Renal cortex interstitium (tissue), 15 donors: ENCODE measurements at places on chromosomes 4 and X. TPM values are rescaled to one million over a fixed set of nuclear protein-coding genes. Genes with fewer than 3 reads are reported as not detected.

Gene SERTM2
- not detected for polyA plus RNA-seq

Gene DUX4
- polyA plus RNA-seq: 0.59 TPM

Gene SPANXD
- not detected for polyA plus RNA-seq

Gene NXF2
- 0.71 TPM for polyA plus RNA-seq

Gene FAM9C
- polyA plus RNA-seq: 0.48 TPM

Gene F11
- polyA plus RNA-seq: 5.1 TPM

Gene CXCL10
- 4.9 TPM for polyA plus RNA-seq

Gene TCP11X2
- 1.5 TPM for polyA plus RNA-seq

Gene TRAPPC11
- polyA plus RNA-seq: 32.4 TPM

Gene TAF7L
- 0.62 TPM for polyA plus RNA-seq

Gene GRIA3
- 2.3 TPM for polyA plus RNA-seq

Gene ADAMTS3
- polyA plus RNA-seq: 10.1 TPM

Gene CRLF2
- not detected for polyA plus RNA-seq

Gene TET2
- 25.1 TPM for polyA plus RNA-seq

Gene FAM184B
- polyA plus RNA-seq: 0.89 TPM

Gene MAGEA2B
- polyA plus RNA-seq: not detected

Gene MID1IP1
- polyA plus RNA-seq: 26.1 TPM

Gene TLR6
- polyA plus RNA-seq: 0.53 TPM

Gene SSX4B
- not detected for polyA plus RNA-seq

Gene GAGE12H
- polyA plus RNA-seq: not detected

Gene SLC25A4
- 41.1 TPM for polyA plus RNA-seq

Gene SLC35A2
- 30.0 TPM for polyA plus RNA-seq

Gene SOD3
- 9.7 TPM for polyA plus RNA-seq

Gene GUCY1B1
- polyA plus RNA-seq: 60.1 TPM

Gene MAGEA2
- polyA plus RNA-seq: not detected

Gene COX7B2
- polyA plus RNA-seq: not detected

Gene UGT2A1
- polyA plus RNA-seq: not detected

Gene XAGE1A
- polyA plus RNA-seq: not detected

Gene SLC26A1
- polyA plus RNA-seq: 15.9 TPM

Gene VMA21
- polyA plus RNA-seq: 31.2 TPM

Gene NSDHL
- 30.0 TPM for polyA plus RNA-seq

Gene FATE1
- polyA plus RNA-seq: 0.57 TPM

Gene MAGIX
- 2.7 TPM for polyA plus RNA-seq

Gene GASK1B
- 37.4 TPM for polyA plus RNA-seq

Gene COPS4
- polyA plus RNA-seq: 76.7 TPM

Gene TLR2
- polyA plus RNA-seq: 6.7 TPM

Gene TSPAN6
- 186 TPM for polyA plus RNA-seq

Gene UBE2K
- 103 TPM for polyA plus RNA-seq

Gene RNF175
- polyA plus RNA-seq: 5.9 TPM

Gene SCRG1
- polyA plus RNA-seq: 0.33 TPM

Gene RHOXF1
- 0.17 TPM for polyA plus RNA-seq

Gene GBA3
- 13.9 TPM for polyA plus RNA-seq

Gene HTRA3
- polyA plus RNA-seq: 13.1 TPM
